ENCODE measurements at places on chromosomes 1 and 21. TPM values are rescaled to one million over a fixed set of nuclear protein-coding genes. Genes with fewer than 3 reads are reported as not detected.
A peak's percentile ranks its signal among the peaks of the same experiment; 100 is the strongest.

FALEC gene
- total RNA-seq = not detected

- DNase-seq = peak; percentile 64
These were observed 4.1 kb downstream of the KIF21B start for GRCh38 chr1:201019321-201019977.

FAM72C gene
- total RNA-seq = 2.3 TPM

GRCh38 chr21:34946916-34947534 is 102.1 kb downstream of the RUNX1 start:
- no peak for DNase-seq

DNA sequence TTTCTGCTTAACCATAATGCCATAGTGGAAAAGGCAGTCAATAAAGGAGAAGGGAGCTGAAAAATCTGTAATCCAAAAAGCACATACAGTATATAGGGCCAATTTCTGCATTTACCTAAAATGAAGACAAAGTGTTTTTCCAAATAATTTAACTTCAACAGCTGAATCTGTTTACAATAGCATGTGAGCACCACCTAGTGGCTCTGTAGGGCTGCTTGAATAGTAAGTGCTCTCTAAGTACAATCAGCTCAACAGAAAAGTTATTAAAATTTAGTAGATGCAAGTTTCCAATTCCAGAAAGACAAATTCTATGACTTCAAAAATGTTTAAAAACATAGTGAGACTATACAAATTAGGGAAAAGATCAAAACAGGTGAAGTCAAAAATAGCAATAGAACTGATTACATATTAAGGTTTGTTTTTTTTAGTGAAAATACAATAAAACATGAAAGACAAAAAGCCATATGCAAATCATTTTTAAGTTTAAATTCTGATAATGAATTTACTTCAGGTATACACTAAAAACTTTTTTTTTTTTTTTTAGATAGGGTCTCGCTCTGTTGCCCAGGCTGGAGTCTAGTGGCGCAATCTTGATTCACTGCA is 220.0 kb downstream of the SETD4 start:
- peak; percentile 37 for DNase-seq
